ENCODE measurements at places on chromosomes 5 and 9. TPM values are rescaled to one million over a fixed set of nuclear protein-coding genes. Genes with fewer than 3 reads are reported as not detected.

GRCh38 chr9:133715866-133716563 lies 22.1 kb downstream of the SARDH start:
- no peak for DNase-seq

DNA sequence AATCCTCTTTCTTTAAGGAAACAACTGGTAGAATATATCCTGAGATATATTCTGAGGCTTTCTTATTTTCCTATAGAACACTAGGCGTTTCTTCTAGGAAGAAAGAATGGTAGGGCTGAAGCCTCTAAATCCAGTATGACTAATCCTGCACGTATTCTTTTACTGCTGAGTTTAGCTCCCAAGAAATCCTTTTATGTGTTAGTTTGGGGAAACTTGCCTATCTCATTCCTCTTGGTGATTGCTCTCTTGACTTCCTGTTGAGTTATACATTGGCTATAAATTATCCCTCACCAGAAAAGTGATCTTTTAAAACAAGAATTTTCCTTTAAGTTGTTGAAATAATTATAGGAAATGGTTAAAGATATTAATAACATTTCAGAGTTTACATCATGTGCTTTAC lies 422.9 kb downstream of the TMEM161B start:
- no peak for DNase-seq

GRCh38 chr5:176851871-176852658 lies 41.7 kb downstream of the UNC5A start:
- DNase-seq: no peak

DNA sequence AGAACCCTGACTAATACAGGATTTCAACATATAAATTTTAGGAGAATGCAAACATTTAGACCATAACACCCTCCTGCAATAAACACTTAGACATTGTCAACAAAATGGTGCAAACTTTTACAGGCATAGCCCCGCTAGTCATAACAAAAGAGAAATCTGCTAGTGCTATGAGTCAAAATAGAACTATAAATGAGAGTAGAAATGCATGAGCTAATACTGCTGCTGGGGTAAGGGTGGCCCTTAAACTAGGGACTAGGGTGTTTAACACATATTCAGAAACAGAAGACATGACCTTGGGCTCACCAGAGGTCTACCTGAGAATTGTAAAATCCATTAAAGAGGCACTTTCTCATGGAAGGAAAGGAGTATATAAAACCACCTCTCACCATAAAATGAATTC lies 131.6 kb downstream of the TLR4 start:
- DNase-seq: no peak

DNA sequence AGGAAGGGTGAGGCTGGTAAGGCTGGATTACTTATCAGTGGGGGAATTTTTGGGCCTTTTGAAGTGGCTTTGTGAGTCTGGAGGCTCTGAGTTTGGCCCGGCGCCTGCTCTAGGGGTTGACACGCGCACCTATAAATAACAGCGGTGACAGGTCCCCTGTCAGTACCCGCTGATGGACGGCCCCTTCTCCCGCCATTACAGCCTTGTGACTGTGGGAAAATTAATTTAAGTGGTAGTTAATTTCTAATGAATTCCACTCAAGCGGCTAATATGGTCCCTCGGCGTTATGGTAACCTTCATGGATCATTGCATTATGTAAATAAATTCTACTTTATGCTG lies 16.5 kb downstream of the MRPL36 start:
- DNase-seq: no peak

GRCh38 chr5:172603251-172603806 lies 37.7 kb upstream of the NEURL1B start:
- no peak for DNase-seq

DNA sequence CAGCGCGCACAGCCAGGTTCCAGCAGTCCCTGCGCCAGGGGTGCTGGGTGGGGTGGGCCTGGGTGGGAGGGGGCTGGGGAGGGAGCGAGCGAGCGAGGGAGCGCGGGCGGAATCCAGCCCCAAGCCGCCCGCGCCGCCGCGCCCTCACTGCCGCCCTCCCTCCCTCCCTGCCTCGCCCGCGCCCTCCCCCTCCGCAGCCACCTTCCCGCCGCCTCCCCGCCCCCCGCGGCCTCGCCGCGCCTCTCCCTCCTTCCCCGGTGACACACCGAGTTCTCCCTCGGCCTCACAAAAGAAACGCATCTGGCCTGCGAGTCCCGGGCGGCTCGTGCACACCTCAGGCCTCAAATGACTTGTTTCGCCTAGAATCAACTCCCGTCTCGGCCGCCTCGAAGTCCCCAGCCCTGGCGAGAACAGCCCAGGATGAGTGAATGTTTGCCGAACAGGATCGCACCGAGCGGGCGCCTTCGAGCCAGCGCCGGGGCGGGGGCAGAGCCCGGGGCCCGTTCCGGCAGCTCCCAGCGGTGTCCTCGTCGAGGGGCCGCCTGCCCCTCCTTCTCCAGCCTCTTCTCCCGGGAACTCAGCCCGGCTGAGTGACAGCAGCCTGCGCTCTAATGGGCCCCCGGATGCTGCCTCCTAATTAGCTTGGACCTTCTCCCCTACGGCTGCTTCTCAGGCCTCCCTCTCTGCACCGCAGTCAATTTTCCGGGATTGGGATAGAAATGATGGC lies 371 bp upstream of the PITX1 start:
- peak; percentile 66 for DNase-seq

DNA sequence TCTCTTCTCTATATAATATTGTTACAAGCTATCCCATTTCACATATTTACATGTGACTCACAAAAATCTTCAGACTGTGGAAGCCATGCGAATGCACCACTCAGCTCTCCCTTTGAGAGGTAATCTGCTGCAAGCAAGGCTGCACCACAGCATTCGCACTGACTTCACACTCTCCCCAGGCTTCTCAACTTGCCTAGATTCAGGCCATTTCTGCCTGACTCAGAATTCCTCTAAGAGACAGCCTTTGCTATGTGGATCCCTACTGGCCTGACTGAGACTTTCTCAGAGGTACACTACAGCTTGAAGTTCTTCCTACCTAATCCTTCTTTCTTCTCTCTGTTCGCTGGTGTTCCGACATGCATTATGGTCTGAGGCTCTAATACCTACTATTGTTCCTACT lies 21.1 kb upstream of the DMRTA1 start:
- DNase-seq: no peak

DNA sequence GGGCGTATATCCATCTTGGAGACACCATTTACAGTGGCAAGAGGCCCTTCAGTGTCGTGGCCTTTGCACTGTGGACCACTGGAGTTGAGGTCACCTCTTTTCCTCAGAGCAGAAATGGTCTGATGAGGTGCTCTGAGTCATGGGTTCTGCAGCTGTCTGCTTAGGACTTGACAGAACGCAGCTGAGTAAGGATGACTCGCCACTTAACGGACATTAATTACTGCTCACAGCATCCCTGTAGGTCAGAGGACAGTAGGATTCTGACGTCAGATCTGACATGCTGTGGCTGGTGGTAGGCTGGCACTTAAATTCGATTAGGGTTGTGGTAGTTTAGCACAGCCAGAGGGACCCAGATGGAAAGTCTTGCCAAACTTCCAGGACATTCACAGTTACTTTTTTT lies 479.4 kb downstream of the DMAC1 start:
- DNase-seq: no peak

GRCh38 chr5:43020399-43020746 lies 19.7 kb downstream of the ANXA2R start:
- DNase-seq: no peak

DNA sequence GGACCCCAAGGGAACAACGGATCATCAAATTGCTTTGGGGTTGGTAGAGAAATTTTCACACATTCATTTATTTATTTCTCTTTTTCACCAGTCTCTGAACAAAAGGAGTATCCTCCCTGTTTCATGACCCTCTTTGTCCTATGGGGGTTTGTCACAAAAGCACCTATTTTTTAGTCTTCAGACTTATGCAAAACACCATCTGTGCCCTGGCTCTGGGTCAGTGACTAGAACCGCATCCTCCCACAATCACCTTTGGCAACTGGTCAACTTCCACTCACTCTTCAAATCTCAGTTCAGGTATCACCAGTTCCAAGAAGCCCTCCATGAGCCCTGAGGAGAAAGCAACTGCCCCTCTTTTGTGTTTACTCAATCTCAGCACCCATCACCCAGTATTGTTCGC lies 395.7 kb downstream of the CDK5RAP2 start:
- DNase-seq: no peak

DNA sequence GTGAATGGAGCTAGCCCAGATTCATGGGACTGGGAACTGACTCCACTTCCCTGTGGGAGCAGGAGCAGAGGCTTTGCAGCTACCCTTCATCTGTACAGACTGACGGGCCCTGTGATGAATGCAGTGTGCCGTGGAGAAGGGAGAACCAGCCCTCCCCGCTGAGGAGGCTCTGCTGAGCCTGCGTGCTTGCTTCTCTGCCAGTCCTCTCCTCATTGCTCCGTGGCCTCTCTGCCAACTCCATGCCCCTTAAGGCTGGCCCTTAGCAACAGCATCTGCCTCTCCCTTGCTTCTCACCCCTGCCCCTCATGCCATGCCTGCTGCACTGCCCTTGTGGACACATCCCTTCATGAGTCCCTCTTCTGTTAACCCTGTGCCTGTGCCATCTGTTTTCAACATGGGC lies 53.6 kb downstream of the GADD45G start:
- DNase-seq: no peak

GRCh38 chr5:14054965-14055963 lies 87.9 kb upstream of the TRIO start:
- DNase-seq: no peak

DNA sequence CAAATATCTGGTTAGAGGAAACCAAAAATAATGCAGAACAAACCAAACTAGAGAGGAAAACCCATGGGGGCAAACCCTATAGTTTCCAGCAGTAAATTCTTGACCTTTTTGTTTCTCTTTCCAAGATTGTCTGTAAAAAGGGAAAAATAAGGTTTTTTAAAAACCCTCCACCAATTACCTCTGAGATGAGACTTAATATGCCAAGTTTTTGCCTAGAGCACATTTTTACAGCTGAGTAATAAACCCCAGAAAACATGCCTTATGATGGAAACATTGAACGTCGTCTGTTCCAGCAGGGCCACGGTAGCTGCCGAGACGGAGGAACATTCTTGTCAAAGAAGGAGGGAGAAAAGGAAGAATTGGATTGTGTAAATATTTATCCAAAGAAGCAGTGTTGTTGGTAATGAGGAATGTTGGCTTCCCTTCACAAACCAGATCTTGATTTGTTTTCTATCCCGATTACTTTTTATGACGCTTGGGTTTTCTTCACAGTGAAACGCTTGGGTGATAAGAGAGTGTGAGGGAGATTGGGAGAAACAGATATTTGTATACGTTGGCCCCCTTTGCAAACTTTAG lies 17.3 kb upstream of the MSX2 start:
- DNase-seq: no peak

DNA sequence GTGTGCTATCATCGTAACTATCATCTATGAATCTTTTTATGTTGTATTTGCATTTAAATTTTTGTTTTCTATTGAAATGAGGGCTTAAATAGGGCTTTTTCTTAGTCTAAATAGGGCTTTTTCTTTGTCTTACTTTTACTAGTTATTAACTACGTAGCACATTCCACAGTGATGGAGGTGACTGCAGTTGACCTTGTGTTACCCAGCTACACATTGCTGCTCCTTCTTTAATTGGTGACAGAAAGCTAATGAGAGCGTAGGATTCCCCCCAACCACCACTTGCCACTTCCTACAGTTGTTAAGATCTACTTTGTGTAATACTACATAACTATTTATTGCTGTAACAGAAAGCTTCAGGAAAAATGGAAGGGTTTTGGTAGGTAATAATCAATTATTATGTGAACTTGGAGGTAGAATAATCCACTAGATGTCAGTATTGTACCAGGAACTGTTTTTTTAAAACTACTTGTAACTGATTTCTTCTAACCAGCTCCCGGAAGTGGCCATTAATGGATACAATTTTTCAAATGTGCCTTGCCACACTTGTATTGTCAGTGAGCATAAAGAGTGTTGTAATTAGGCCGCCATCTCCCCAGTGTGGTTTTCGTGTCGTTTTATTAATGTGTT lies 18.0 kb downstream of the MTRR start:
- DNase-seq: no peak

Gene ZBTB34
- total RNA-seq: 4.6 TPM

Gene SAXO1
- not detected for total RNA-seq

- no peak for DNase-seq
Observed at GRCh38 chr9:34994260-34994899, 4.8 kb downstream of the DNAJB5 start.

DNA sequence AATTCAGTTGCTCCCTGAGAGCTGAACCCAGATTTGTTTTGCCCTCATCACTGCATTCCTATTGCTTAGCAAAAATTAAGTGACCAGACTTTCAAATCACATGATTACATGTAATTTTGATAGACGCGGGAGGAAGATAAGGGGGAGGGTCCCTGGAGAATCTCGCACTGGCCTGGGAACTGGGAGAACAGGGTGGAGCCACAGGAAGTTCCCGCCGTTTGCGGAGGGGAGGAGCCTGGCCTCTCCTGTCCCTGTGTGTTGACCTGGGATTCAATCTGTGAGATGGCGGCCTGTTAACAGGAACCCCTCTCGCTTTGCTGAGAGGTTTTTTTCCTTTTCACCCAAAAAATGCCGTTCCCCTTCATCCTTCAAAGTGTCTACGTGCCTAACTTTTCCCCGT lies 142.9 kb upstream of the OR13F1 start:
- no peak for DNase-seq

DNA sequence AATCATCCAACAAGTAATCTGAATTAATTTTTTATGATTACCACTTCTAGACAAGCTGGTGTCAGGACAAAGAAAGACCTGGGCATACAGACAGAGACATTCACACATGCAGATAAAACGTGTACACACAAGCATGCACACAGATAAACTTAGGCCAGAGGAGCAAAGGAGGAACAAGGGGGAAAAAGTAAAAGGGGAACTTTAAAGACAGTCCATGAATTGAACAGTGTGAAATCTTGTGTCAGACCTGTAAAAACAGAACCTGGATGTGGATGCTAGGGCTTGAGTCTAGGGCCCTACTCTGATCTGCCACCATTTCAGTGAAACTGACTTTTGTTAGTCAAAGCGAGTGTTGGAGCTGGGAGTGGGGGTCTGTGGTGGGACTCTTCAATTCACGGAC lies 11.2 kb upstream of the ZSWIM6 start:
- DNase-seq: no peak

Gene HAVCR1
- total RNA-seq: 0.77 TPM

DNA sequence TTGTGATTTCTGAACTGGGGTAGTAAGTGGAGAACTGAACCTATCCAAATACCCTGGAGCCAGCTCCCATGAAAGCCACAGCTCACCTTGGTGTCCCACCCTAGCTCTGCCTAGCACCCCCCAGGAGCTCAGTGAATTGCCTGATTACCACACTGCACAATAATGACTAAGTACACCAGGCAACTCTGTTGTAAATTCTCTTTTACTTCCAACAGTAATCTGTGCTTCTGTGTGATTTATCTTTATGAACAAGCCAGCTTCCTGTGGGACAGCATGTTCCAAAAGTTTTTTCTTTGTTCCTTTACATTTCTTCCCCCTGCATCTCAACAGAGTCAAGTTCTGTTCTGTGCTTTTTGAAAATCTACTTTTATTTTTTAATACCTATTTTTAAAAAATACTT lies 22.1 kb upstream of the GRPEL2 start:
- no peak for DNase-seq

- DNase-seq: no peak
Observed at GRCh38 chr5:6448622-6449464, at the start of gene UBE2QL1. TSS of gene UBE2QL1 (plus strand) at chr5:6448859. CDS start at chr5:6448894, 35 bp downstream.

GRCh38 chr5:62287237-62287636 lies 18.8 kb upstream of the KIF2A start:
- no peak for DNase-seq
